ENCODE measurements at places on chromosomes 3 and 15. TPM values are rescaled to one million over a fixed set of nuclear protein-coding genes. Genes with fewer than 3 reads are reported as not detected.

DNA sequence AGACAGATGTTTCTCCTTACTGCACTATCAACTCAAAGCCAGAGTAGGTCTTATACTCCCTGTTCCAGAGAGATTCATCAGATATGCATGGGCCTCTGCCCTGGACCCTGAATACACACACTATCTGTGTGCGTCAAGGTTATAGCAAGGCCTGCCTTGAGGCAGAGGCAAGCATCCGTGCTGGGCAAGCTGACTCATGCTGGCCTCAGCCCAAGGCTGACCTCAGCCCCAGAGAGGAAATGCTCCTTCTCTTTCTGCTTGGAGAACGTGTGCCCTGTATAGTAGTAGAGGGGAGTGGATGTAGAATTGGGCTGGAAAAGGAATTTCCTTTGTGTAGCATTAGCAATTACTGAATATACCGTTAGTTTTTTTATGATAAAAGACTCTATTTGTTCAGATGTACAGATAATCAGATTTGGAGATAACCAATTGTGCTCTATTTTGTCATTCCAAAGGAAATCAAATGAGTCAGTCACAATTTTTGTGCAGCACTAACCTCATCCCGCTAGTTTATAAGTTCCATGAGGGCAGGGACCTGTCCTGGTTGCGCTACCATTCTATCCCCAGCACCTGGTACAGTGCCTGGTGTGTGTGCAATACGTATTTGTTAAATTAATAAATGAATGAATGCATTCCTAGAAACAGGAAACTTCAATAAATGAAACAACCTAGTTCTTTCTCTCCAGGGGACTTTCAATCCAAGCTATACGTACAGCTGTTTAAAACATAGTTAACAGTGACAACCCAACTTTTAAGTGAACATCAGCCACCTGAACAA lies 13.3 kb upstream of the PAQR9 start:
- DNase-seq, result peak; percentile 94

GRCh38 chr3:23952646-23953045 lies 7.6 kb downstream of the NR1D2 start:
- no peak for DNase-seq

- DNase-seq, result peak; percentile 4
These were observed 38.2 kb upstream of the SUCLG2 start for GRCh38 chr3:67692621-67693020.

DNA sequence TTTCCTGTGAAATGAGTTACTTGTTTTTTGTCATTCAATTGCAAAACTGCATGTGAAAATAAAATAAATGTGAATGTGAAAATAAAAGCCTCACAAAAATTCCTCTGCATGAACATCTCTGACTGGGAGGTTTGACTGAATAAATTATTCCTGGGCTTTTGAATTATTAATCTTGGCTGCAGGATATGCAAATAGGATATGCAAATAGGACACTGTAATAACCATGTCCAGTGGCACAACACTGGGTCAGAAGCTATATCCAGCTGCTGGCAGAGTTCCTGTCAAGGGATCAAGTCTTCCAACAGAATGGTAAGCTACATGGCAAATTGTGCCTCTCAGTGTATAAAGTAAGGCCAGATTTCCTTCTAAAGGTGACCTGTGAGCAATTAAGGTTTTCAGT lies at the start of gene SUCNR1:
SUCNR1 (plus strand) TSS at position 246 of the 400 bp plus-strand sequence. CDS start 6,250 bp downstream, outside the sequence.
- no peak for DNase-seq

DNA sequence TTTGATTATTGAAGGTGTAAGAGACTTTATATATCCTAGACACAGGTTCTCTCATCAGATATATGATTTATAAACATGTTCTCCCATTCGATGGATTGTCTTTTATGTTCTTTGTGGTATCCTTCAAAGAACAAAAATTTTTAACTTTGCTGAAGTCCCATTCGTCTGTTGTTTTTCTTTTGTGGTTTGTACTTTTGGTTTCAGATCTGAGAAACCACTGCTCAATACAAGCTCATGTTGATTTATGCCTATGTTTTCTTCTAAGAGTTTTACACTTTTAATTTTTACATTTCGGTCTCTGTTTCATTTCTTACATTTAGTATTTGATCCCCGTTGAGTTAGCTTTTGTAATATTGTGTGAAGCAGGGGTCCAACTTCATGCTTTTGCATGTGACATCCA lies 103.3 kb upstream of the SPRED1 start:
- no peak for DNase-seq

- peak; percentile 53 for DNase-seq
These were observed 379.0 kb upstream of the IL12A start for GRCh38 chr3:159609625-159610024.

DNA sequence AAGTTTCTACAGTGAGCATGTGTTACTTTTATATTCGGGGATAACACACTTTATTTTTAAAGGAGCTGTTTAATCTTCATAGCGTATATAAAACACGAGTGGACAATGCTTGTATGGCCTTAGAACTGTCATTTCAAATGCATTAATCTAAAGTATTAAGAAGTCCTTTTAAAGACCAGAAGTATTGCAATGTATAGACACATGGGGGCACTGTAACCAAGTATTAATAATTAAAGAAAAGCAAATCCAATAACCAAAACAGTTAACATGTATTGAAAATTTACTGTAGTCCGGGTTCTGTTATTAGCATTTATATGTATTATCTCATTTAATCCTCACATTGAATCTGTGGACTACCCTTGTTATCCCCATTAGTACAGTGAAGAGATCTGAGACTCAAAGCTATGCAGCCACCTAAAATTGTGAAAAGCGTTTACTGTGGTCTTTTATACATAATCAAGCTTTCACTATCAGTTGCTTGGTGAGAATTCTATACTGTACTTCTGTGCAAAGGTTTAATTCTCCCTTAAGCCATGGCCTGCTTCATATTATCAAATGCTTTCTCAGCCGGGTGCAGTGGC lies 10.1 kb downstream of the ARL14 start:
- DNase-seq, result no peak

GRCh38 chr3:3665961-3666640 lies 133.1 kb upstream of the LRRN1 start:
- no peak for DNase-seq

GRCh38 chr15:100691321-100691720 lies 88.9 kb downstream of the ASB7 start:
- DNase-seq, result no peak

DNA sequence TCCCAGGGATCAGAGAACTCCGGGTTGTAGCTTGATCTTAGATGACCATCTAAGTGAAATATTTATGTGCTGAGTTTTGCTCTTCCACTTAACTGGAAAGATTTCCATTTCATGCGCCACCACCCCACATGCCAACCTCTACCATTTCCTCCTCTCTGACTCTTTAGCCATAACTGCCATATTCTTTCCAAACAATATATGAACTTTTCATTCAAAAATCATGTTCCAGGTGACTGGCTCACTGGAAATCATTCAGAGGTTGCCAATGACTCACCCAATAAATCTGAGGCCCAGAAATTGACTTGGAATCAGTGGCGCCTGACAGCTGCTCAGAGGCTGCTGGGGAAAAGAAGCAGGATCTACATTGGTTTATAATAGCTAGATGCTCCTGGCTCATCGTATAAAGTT lies 31.6 kb upstream of the FAM174B start:
- DNase-seq, result no peak

GRCh38 chr3:58864480-58864879 lies 185.3 kb downstream of the CFAP20DC start:
- no peak for DNase-seq

DNA sequence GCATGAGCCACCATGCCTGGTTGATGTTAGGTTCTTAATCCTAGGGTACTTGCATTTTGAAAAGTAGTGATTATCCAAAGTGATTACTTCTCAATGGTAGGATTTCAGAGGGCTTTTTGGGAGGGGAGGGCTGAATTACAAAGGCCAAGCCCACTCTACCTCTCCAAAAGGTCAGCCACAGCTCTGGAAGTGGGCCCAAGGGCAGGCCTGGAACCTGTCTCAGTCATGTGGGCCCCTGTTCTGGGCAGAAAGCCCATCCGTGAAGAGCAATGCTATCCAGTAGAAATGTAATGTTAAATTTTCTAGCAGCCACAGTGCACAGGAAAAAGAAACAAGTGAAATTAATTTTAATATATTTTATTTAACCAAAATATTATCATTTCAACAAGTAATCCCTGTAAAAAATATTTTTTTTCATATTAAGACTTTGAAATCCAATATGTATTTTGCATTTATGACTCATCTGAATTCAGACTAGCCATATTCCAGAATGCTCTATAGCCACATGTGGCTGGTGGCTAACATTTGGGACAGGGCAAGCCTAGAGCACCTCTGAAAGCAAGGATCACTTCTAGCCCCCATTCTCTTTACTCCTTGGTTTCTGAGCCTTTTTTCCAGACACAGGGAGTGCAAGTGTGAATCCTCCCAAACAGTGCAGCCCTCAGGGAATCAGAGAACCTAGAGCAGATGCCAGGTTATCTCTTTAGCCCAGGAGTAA lies 16.8 kb downstream of the RFT1 start:
- no peak for DNase-seq

DNA sequence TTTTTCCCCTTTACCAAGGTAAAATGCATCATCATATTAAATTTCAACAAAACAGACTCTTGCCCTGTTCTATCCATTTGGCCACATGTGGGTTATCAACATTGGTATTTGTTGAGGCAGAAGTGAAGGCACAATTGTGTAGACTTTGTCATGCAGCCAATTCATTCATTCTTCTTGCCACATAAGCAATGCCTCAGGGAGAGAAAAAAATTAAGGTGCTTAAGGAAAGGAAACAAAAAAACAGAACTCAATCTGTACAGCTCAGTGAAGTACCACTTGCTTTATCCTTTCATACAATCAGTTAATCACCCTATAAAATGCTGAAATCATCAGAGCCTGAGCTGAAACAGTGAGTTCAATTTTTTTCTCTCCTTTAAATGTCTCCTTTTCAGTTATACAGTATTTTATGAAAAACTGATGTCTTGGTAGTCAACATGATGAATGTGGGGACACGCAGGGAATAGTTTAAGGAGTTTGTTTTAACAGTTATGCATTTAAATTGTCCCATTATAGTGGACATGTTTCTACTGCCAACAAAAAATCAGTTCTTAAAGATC lies 588.9 kb downstream of the MFSD1 start:
- no peak for DNase-seq

DNA sequence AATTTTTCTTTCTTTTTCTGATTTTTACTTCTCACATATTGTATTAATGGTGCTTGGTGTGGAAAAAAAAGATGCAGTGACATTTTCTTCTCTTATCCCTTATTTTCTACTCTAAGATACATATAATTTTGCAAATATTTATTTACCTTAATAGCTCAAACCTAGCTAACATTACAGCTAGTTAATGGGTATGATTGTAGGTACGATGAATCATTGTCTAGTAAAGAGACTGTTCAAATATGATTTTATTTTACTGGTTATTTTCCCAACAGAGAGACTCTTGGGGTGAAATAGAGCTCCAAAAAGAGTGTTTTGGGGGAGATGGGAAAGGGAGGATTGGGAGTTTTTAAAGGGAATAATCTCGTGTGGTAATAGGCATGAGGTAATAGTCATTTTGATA lies 206.0 kb downstream of the RBMS3 start:
- no peak for DNase-seq

GRCh38 chr15:79820176-79820575 lies 76.6 kb downstream of the MTHFS start:
- DNase-seq, result no peak

The IL17RD gene
- 8.7 TPM for total RNA-seq

The TRIM42 gene
- total RNA-seq, result not detected

The RASL12 gene
- total RNA-seq, result 0.36 TPM

The TOPAZ1 gene
- not detected for total RNA-seq

The RBMS3 gene
- total RNA-seq, result 32.3 TPM

The CX3CR1 gene
- 0.32 TPM for total RNA-seq

The MELTF gene
- 24.0 TPM for total RNA-seq

The CCDC54 gene
- not detected for total RNA-seq

The GOLGA8G gene
- total RNA-seq, result not detected
